CMK (cell line): ENCODE measurements at places on chromosomes 4 and X.

DNA sequence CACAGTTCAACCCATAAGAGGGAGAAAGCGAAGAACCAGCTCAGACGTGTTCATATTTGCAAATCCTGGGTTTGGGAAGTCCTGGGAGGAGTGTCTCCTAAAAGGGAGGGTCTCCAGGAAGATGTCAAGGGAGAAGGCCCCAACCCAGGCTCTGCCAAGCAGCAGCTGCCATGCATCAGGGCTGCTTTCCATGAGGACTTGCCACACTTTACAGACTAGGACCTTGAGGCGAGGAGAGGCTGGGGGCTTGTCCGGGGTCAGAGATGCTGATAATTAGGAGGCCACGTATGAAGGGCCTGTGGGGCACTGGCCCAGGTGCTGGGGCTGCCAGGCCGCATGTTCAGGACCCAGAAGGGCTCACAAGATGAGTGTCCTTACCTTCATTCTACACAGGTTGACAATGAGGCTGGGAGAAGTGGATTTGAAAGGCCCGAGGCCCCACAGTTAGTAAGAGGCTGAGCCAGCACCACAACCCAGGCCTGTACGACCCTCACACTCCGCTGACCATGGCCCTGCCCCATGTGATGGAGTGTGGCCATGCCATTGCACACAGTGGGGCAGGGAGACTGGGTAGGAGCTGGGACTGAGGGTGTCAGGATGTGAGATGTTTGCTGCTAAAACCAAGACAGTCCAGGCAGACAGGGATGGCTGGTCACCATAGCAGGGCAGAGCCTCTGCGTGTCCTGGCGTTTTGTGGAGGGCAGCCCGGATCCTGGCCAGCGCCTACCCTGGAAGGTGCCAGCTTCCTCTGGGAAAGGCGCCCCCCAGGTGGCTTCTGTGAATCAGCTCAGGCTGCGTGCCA lies 94.8 kb downstream of the PSAPL1 start:
- no peak for DNase-seq

DNA sequence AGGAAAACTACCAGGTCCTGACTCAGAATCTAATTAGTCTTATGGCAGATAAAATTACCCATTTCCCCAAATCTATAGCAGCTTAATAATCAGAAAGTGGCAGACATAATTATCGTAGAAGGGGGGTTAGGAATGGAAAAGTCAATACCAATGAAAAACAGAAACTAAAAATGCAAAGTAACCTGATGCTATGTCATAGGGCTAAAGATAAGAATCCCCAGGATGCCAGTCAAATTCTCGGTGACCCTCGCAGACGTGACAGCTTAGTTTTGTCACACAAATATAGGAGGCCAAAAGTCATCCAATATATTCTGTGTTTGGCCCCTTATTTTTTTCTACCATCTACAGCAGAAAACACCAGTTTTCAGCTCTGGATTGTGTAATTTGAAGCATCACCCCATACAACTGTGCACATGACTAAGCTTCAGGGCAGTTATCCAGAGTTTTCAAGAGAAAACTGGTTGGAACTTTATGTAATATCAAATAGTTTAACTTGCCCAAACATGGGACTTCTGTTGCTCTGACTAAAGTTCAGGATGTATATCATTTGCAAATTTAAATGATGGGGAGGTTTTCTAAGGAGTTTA lies 30.9 kb downstream of the RASSF6 start:
- no peak for DNase-seq

DNA sequence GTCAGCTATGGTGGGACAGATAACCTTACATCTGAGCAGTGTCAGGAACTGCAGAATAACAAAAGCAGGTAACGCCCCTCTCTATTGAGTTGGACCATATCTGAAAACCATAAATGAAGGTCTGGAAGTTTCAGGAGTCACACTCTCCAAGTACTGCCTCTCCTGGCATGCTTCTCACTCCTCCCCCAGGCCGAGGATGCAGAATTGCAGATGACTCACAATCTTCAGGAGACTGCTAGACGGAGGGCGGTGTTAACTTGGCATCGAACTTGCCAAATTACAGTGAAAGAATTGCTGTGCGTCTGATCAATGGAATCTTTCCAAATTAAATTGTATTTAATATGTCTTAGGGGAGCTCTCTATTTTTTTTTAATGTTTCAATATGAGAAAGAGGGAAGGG lies 67.1 kb upstream of the TRIM2 start:
- DNase-seq, result no peak

DNA sequence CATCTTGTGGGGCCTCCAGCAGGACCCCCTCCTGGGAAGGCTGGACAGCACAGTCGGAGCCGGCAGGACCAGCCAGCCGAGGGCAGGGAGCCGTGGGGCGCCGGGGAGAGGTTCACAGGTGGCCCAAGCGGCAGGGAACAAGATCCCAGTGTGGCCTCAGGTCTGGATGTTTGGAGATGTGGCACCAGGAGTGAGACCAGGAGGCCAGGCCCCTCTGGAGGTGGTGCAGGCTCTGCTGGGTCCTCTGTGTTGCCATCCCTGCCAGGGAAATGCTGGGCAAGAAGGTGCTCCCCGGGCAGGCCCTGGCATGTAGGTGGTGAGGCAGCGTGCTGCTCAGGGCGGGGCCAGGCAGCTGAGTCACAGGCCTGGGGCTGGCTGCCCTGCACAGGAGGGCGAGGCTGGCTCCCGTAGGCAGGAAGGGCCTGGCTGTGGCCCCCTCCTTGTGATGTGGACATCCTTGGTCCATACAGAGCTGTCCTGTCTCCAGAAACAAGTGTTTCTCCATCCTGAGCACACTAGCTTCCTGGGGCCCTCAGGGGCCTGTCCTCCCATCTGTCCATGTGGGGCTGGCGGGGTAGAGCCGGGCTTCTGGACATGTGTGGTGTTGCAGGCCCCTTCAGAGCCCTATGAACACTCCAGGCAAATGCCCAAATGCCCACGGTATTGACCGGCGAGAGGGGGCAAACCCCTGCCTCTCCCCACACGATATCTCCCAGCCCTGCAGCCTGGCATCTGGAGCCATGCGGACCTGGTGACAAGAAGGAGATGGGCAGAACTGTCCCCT lies 4.8 kb upstream of the HGFAC start:
- DNase-seq, result no peak

- peak; percentile 38 for DNase-seq
Observed at GRCh38 chr4:56468097-56468422, 643 bp downstream of the SRP72 start.

GRCh38 chr4:15084780-15085179 lies 82.5 kb downstream of the CPEB2 start:
- DNase-seq, result no peak

GRCh38 chr4:113173126-113173792 lies 123.8 kb downstream of the ANK2 start:
- no peak for DNase-seq

- DNase-seq, result no peak
Observed at GRCh38 chr4:142404191-142404611, 441.9 kb downstream of the INPP4B start.

DNA sequence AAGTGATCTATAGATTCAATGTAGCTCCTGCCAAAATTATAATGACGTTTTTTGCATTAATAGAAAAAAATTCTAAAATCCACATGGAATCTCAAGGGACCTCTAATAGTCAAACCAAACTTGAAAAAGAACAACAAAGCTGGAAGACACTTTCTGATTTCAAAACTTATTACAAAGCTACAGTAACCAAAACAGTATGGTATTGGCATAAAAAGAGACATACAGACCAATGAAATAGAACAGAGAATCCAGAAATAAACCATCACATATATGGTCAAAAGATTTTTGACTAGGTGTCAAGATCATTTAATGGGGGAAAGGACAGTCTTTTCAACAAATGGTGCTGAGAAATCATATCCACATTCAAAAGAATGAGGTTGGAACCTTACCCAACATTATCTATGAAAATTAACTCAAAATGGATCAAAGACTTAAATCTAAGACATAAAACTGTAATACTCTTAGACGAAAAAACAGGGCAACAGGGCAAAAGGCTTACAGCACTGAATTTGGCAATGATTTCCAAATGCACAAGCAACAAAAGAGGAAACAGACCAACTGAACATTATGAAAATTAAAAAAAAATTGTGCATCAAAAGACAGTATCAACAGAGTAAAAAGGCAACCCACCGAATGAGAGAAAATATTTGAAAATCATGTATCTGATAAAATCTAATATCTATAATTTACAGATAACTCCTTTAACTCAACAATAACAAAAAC lies 3.9 kb downstream of the FBXO8 start:
- DNase-seq, result no peak

DNA sequence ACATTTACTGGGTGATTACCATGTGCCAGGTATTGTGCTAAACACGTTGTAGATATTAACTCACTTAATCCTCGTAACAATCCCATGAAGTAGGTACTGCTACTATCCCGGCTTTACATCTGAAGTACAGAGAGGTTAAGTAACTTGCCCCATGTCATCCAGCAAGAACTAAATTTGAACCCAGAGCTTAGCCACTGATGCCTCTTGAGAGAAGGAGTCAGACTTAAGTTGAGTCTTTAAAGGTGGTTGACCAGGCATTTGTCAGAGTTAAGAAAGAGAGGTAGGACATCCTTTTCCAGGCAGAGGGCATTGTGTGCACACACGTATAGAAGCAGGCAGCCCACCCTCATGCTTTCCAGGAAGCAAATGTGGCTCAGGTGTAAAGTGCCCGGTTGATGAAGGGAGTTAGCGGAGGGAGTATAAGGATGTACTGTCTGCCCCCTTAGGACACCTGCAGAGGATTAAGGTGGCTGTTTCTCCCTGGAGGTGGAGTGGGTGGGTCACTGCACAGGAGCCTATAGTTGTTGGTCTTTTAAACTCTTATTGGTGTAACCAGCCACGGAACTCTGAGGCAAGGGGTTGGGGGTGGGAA lies 335 bp upstream of the CD38 start:
- no peak for DNase-seq

- peak; percentile 9 for DNase-seq
Observed at GRCh38 chrX:49754233-49754857, 58.6 kb upstream of the PAGE1 start.

DNA sequence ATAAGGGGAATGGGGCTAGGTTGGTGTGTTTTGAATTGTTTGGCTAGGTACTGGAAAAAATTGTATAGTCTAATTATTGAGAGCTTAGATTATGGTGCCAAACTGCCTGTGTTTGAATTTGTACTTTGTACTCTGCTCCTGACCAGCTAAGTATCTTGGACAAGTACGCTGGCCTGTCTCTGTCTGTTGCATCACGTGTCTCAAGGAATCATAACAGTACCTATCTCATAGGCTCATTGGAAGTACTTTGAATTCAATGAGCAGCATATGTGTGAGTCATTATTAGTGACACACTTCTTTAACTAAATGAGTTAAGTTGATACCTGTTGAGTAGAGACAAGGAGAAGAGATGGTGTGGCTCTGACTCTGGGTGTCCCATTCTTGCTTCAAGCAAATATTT lies 69.5 kb upstream of the MND1 start:
- DNase-seq, result no peak

GRCh38 chrX:148755111-148755510 lies 254.7 kb downstream of the AFF2 start:
- no peak for DNase-seq

DNA sequence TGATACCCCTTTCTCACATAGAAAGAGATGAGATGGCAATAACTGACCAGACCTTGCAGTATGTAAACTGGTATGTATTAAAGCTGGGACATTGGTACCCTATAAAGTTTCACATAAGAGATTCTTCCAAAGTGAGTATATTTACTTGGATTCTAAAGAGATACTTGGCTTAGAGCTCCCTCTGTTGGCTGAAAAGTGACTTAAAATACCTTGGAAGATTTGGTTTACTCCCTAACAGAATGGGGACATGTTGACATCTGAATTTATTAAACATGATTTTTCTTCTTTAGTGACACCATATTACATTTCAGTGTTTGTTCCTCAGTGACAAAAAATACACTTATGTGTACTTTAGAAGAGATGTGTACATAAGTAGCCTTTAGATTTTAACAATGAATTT lies 47.9 kb upstream of the RGN start:
- peak; percentile 18 for DNase-seq

DNA sequence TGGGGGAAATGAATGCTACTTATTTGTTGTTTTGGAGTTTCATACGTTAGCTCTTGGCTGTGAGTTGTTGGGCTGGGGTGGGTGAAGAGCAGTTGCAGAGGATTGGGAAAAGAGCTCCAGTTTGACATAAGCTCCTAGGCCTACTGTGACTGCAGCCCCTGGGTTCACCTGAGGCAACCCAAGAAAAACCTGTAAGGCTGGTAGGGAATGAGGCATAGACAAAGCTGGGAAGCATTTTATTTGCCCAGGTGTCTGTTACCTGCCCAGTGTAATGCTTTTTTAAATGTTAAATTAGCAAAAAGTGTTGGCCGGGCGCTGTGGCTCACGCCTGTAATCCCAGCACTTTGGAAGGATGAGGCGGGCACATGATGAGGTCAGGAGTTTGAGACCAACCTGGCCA lies 160.0 kb downstream of the FHIP1A start:
- no peak for DNase-seq

GRCh38 chr4:77209936-77210335 lies 52.9 kb downstream of the CCNG2 start:
- DNase-seq, result no peak
